H54 (cell line): ENCODE measurements at places on chromosomes 16 and 17.

- no peak for DNase-seq
These were observed 220.1 kb upstream of the SOX9 start for GRCh38 chr17:71900621-71901229.

DNA sequence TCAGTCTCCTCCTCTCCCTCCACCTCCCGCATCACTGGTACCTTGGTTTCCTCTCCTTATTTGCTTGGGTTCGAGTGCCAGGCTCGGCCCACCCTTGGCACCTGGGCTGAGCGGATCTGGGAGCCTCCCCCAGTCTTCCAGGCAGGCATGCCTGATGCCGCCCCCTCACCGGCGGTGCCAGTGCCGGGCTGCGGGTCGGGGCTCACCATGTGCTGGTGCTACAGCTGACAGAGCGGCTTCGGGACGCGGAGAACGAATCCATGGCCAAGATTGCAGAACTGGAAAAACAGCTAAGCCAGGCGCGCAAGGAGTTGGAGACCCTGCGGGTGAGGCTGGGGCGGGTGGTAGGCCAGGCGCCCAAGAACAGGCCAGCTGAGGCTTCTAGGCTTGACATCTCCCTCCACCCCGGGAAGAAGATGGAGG is 19.2 kb downstream of the FMNL1 start:
- DNase-seq = no peak

- DNase-seq = no peak
These were observed 13.3 kb downstream of the MPRIP start for GRCh38 chr17:17055286-17056155.

- no peak for DNase-seq
These were observed 8.8 kb upstream of the TANGO6 start for GRCh38 chr16:68834550-68834949.

DNA sequence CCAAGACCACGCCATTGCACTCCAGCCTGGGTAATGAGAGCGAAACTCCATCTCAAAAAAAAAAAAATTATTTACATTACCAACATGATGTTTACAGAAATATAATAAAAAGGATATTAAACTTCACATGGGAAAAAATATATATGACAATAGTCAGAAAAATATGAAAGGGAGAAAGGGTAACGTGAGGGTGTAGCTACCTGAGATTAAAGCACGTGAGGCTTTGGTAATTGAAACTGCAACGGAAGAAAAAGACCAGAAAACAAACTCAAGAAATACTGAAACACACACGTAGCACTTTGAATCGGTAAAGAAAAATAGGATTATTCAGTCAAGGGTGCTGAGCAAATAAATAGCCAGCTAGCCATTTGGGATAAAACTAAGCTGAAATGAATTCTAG is 53.6 kb downstream of the CYTH1 start:
- no peak for DNase-seq

GRCh38 chr16:30820952-30821421 is 34.0 kb upstream of the ZNF629 start:
- no peak for DNase-seq

GRCh38 chr17:2419486-2419885 is 18.6 kb upstream of the MNT start:
- no peak for DNase-seq

DNA sequence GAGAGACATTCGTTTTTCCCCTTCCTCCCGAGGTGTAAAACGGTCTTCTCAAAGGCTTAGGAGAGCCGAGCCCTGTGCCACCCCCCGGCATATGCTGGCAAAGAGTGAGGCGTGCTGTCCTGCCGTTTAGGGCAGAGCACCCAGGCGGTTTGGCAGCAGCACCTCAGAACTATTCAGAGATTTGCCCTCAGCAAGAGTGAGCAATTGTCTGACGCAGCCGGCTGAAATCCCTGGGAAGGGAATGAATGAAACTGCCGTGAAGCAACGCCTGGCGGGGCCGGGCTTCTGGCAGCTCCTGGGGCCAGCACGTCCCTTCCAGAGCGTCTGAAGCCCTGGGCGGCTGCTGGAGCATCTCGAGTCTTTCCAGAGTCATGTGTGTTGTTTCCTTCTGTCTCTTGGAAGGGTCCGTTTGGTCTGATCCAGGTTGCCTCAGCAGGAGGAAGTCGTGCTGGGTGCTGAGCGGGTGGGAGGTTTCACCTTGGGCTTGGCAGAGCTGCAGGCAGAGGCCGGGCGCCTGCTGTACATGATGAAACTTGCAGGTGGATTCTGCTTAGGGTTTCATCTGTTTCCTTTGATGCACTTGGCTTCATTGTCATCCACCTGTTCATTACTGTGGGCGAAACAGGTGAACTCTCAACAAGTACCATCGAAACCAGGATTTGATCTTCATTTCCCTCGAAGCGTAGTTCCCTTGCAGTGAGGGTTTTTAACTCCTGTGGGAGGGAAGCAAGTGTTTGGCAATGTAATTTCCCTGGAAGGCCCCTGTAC is 35.4 kb downstream of the TBCD start:
- no peak for DNase-seq

DNA sequence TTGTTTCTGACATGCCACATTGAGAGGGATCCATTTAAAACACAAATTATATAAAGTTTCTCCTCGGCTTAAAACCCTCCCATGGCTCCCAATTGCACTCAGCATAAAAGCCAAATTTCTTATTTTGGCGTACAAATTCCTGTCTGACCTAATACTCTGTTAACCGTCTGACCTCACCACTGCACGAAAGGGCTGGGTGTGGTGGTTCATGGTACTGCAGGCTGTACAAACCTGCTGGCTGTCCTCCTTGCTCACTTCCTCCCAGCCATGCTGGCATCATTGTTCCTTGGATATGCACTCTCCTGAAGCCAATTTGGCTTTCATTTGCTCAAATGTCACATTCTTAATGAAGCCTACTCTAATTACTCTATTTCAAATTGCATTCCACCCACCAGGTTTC is 301.6 kb upstream of the C16orf82 start:
- DNase-seq = peak; percentile 21

GRCh38 chr17:39194089-39194984 is 3.1 kb downstream of the CACNB1 start:
- no peak for DNase-seq

DNA sequence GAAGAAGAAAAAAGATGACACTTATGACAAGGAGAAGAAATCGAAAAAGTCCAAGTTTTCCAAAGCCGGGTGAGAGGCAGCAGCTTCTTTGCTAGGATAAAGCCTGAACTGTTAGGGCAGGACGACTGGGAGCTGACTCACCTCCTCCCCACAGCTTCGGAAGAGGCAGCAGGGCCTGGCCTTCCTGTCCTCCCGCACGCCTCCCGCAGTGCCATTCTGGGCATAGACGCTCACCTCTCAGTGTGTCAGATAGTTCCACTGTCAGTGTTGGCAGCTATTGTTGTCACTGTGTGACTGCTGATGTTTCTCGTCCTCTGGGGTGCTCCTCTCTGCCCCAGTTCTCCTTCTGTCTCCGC is 12.6 kb downstream of the UBN1 start:
- peak; percentile 86 for DNase-seq

GRCh38 chr16:57240851-57241250 is 4.2 kb upstream of the ARL2BP start:
- no peak for DNase-seq

- DNase-seq = peak; percentile 60
These were observed 115.9 kb upstream of the TNRC6C start for GRCh38 chr17:77842528-77843147.

GRCh38 chr17:37717627-37718323 is 27.1 kb downstream of the HNF1B start:
- DNase-seq = no peak

DNA sequence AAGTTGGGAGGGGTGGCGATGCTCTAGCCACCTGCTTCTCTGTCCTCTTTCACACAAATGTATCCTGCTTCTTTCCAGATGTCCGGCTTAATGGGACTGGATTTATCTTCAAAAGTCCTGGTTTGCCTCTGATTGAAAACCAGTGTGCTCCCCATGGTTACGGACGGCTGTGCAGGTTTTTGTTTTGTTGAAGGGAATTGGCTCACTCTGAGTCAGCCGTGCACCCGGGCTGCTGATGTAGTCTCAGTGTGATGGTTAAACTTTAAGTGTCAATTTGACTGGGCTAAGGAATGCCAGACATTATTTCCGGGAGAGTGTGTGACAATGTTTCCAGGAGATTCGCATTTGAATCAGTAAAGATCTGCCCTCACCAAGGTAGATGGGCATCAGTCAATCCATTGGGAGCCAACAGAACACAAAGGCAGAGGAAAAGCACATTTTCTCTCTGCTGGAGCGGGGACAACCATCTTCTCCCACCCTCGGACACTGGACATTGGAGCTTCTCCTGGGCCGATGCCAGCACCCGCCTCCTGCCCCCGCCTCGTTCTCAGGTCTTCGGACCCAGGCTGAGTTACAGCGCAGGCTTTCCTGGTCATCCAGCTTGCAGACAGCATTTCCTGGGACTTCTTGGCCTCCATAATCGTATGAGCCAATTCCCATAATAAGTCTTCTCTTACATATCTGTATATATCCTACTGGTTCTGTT is 126.9 kb upstream of the TNRC6C start:
- DNase-seq = peak; percentile 63

- no peak for DNase-seq
These were observed 25.4 kb upstream of the GUCY2D start for GRCh38 chr17:7977039-7977438.

- DNase-seq = no peak
These were observed 16.0 kb downstream of the GUCY2D start for GRCh38 chr17:8018436-8018835.
